Stimulated activated CD4-positive, alpha-beta T cell treated with anti-CD3 and anti-CD28 coated beads, Interleukin-2, amount 100 ng/mL, for 24 hours (primary cell): ENCODE measurements at places on chromosomes 11 and 22.
A peak's percentile ranks its signal among the peaks of the same experiment; 100 is the strongest.

- DNase-seq = no peak
Observed at GRCh38 chr11:11882539-11882938, 40.8 kb downstream of the USP47 start.

DNA sequence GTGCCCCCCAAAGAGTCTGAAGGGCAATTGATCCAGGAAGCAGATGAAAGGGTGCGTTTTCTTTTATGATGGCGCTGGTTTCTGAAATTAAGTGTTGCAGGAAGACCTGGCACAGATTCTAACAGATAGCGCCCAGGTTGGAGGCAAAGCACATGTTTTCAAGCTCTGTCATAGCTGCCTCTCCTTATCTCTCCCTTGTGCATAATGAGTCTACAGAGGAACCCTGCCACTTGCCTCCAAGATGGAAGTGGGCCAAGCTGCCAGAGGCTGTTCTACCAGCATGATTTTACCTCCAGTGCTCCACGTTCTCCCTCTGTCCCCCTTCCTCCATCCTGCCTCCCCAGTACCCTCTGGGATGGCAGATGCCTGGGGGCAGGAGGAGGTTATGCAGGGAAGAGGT is 30.0 kb upstream of the TLCD5 start:
- DNase-seq = no peak

DNA sequence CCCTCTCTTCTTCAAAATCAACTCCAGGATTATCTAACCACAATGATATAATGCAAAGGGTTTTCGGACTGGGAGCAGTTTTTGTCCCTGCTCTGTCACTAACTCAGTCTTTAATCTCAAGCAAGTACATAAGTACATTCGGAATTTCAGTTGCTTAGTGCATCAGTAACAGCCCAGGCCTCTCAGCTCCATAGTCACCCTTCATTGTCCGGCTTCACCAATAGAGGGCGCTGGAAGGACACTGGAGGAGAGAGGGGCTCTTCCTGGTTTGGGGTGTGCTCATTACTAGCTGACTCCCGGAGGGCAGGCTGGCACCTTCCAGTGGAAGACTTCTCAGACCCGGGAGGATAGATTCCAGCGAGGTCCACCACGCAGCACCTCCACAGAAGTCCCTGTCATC is 90.4 kb upstream of the PDGFD start:
- DNase-seq = peak; percentile 21

DNA sequence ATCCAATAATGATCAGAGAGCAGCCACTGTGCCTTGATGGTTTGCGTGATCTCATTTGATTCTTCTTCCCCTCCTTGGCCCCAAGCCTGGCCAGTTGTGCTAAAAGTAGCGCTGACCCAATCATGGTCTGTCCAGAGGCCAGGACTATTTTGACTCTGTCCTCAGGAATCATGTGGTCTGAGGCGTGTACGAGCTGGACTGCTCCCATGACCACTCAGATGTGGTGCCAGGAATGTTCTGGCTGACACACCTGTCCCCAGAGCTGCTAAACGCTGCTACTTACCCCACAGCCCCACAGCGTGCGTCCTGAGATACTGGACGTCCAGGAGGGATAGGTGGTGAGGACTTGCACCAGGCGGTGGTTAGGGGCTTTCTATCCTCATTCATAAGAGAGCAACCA is 70.5 kb downstream of the FEZ1 start:
- no peak for DNase-seq

GRCh38 chr11:126751242-126751641 is 249.3 kb downstream of the KIRREL3 start:
- no peak for DNase-seq
